DMS79 (cell line): ENCODE measurements at places on chromosomes 7 and 10.

- no peak for DNase-seq
Observed at GRCh38 chr10:68900427-68901104, 549 bp upstream of the DDX50 start.

DNA sequence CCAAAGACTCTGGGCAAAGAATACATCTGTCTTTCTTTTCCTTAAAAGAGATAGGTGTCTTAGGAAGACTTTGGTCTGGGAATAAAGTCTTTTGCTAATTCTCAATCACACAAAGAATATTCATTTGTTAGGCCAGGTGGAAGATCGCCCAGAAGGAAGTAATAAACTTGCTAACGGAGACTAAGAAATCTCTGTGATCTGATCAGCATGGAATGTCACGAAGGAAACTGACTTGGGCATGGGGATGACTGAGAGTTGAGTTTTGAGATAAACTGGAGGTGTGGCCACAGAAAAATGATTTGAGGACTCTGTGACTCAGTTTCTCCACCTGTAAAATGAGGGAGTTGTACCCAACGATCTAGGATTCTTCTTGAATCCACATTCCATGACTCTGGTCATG is 161.1 kb upstream of the SVIL start:
- DNase-seq, result no peak

DNA sequence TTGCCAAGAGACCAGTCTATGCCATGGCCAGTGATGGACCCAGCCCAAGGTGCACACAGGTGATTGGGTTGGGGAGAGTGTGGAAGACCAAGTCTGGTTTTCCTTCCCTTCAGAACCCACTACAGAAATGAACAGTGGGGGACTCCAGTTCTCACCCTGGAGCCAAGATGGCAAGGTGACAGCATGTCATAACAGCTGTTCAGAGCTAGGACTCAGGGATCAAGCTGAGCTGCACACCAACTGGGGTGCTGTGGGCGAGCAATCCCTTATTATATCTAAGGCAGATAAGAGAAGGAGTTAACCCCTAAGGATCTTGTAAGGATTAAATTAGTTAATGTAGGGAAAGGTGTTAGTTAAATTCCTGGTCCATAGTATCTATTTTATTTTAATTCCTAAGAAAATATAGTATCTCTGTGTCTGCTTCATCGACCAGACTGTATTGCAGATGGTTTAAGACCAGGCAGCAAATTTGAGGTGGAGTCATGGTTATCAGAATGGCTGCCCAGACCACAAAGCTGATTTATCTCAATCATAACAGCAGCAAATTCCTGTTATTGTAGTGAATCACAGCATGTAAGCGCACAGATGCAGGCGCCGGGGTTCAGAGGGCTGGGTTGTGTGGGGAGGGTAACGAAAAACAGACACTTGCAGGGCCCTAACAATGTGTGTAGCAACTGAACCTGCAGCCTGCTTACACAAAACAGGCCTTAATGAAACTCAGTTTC is 208.7 kb upstream of the ZNF32 start:
- DNase-seq, result no peak

- DNase-seq, result peak; percentile 86
Observed at GRCh38 chr7:107847168-107847835, 43.7 kb upstream of the DLD start.

- DNase-seq, result no peak
Observed at GRCh38 chr10:130962240-130963051, 349.1 kb downstream of the TCERG1L start.

DNA sequence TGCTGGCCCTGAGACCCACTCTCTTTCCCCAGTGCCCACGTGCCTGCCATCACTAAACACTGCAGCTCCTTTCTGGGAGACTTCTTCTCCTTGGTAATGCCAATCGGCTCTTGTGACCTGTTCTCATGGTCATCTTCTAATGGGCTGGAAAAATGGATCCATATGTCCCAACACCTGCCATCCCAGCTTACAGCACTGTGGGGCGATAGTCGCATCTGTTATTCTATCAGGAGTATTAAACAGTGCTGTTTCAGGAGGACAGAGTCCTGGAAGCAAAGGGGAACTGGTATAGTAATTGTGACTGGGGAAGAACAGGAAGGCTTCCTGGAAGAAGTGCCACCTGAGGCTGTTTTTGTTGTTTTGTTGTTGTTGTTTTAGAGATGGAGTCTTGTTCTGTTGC is 411.2 kb downstream of the GLRX3 start:
- no peak for DNase-seq

GRCh38 chr7:50346545-50347497 is 42.3 kb downstream of the IKZF1 start:
- DNase-seq, result peak; percentile 84
